ENCODE measurements at places on chromosomes 1 and 21.
A peak's percentile ranks its signal among the peaks of the same experiment; 100 is the strongest.

GRCh38 chr21:41678924-41679318 is 87.9 kb downstream of the RIPK4 start:
- DNase-seq, result peak; percentile 99

GRCh38 chr1:8059161-8059622 is 33.1 kb upstream of the ERRFI1 start:
- DNase-seq, result no peak

- peak; percentile 48 for DNase-seq
Observed at GRCh38 chr1:75265792-75266191, 131.6 kb downstream of the LHX8 start.

DNA sequence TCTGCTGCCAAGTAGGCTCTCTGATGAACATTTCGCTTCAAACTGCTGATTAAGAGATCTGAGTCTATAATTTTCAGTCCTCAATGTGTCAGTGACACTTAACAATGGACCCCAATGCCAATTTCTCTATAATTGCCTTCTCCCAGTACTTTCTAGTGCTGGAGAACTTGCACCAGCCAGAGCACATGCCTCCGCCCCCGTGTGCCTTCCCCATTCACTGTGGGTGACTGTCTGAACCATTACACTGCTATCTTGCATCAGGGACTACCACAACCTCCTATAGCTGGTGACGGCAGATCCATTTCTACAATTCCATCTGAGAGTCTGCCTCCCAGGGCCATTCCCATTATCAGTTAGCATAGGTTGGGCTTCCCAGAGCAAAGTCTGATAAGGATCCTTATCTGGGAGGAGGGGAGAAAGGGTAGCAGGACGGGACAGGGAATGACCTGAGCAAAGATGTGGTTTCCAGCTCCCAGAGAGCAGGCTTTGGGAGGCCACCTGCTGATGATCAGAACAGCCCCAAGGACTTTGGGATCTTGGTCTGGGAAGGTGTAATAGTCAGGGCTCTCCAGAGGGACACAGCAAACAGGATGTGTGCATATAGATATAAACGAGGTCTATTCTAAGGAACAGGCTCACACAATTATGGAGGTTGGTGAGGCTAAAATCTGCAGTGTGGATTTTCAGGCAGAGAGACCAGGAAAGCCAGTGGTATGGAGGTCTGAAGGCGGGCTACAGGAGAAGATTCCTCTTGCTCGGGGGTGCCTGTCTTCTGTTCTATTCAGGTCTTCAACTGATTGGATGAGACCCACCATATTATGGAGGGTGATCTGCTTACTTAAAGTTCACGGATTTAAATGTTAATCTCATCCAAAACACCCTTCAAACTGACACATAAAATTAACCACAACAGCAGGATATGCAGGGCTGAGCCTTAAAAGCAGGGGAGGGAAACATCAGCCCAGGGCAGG is 238.2 kb downstream of the PTPRU start:
- DNase-seq, result no peak

DNA sequence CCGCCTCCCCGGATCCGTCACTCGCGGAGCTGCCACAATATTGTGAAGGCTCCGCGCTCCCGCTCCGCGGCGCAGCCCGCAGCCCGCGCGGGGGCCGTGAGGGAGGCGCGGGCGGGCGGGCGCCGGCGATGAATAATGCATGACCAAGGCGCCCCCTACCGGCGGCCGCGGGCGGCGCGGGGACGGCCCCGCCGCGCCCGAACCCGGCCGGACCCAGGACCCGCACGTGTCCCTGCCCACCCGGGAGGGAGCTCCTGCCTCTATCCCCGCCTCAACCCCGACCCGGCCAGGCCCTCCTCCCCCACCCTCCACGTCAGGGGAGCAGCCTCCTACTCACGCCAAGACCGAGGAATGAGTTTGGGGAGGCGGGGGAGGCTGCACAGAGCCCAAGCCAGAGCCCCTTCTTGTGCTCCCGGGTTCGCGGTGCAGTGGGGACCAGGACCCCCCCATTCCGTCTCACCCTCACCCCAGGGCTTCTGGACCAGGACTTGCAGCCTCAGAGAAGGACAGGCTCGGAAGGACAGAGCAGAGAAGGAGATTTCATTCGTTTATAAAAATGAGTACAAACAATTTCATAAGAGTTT is 70.8 kb upstream of the CASZ1 start:
- no peak for DNase-seq

DNA sequence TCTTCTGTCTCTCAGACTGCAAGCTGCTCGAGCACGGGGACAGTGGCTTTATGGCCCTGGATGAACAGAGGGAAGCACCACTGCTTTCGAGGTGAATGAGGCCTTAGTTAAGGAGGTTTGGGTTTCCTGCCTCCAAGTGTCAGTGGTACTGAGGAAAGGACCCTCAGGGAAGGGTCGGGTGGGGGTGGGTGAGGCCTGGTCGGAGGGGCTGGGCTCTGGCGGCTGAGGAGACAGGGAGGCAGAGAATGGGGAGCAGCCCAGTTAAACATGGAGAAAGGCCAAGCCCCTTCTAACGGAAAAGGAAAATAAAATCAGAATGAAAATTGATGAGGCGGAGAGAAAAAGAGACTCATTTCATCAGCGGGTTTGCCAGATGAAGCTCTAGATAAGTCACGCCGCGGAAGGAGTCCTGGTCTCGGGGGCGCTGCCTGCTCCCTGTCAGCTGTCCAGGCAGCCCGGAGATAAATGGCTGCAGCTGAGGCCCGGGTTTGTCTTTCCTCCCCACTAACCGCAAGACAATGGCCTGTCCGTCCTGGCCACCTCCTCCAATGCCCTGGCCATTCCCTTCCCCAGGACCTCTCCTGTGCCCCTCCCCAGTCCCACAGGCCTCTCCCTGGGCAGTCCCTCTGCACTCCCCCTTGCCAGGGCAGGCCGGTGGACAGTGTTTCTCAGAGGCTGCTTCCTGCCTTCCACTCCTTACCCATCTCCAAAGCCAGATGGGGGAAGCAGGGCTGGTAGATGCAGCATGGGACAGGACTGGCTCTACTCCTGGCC is 55.2 kb downstream of the LRRN2 start:
- no peak for DNase-seq

DNA sequence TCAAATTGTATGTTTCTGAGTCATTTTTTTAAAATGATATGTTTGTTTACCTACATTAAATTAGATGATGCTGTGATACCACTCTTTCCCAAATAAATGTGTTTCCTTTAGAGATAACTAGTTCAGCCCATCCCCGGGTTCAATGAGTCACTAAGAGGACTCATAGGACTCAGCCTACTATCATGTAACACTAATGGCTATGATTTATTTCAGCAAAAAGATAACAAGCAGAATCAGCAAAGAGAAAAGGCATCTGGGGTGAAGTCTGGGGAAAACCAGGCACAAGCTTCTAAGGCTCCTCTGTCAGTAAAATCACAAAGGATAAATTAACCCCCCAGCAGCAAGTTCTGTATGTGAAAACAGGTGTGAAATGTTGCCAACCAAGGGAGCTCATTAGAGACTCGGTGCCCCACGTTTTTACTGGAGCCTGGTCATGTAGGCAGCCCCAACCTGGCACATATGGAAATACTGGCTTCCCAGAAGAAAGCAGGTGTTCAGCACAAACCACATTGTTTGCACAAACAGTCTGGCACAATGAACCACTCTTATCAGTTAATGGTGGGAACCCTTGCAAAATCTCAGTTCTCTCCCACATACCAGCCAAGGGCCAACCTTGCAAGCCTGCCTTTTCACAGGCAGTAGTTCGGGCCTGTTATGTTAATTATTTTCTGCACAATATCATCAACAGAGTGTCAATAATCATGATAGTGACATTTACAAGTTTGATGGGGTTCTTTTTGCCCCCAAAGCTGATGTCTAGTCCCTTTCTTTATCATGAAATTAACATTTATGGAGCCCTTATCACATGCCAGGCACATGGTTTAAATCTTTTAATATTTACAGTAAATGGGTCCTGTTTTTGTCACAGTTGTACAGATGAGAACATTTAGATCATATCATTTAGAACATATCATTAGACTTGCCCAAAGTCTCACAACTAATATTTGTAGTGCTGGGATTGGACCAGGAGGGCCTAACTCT is 23.1 kb upstream of the CNN3 start:
- DNase-seq, result no peak

- peak; percentile 93 for DNase-seq
Observed at GRCh38 chr1:41387667-41388091, 26.4 kb downstream of the FOXO6 start.

GRCh38 chr1:23779826-23780371 is 1.7 kb downstream of the PITHD1 start:
- DNase-seq, result no peak

DNA sequence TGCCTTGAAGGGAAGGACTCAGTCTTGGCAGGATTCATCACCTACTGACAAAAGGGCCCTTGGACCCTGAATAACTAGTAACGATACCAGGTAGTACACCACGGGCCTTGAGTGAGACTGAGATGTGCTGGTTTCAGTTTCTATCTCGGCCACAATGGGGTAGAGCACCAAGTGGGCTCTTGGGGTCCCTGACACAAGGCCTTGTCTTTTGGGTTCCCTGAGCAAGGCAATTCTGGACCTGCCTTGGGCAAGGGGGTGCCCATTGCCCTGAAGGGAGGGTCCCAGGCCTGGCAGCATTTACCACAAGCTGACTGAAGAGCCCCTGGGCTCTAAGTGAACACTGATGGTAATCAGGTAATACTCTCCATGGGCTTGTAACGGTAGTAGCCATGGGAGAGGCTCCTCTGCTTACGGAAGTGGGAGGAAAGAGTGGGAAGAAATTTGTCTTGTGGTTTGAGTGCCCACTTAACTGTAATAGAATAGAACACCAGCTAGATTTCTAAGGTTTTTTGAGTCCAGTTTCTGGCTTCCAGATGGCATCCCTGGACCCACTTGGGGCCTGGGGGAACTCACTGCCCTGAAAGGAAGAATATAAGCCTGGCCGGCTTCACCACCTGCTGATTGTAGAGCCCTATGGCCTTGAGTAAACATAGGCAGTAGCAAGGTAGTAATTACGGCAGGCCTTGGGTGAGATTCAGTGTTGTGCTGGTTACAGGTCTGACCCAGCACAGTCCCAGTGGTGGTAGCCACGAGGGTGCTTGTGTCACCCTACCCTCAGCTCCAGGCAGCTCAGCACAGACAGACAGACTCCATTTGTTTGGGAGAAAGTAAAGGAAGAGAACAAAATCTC is 58.5 kb downstream of the WDR4 start:
- DNase-seq, result no peak

DNA sequence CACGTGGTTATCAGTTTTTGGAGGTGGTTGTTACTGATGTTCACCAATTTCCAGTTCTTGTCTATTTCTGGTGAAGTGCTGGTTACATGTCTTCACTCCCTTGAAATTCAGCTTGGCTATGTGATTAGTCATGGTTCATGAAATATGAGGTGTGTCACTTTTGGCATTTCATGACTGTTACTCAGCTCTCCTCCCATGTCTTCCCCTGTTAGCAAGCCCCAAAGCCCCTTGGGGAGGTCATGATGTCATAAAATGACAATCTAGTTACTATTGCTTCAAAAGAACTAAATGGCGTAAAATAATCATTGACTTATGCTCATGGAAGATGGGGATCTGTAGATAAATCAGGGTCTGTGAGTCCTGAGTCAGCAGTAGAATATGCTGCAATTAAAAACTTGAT is 425.1 kb downstream of the SETD4 start:
- DNase-seq, result no peak

GRCh38 chr21:36069713-36070583 is at the start of gene CBR1:
CBR1 (plus strand) TSS chr21:36070024; CDS start chr21:36070116, 92 bp downstream.
- DNase-seq, result peak; percentile 52

GRCh38 chr21:35244514-35244913 is 195.4 kb upstream of the RUNX1 start:
- DNase-seq, result no peak

GRCh38 chr1:32991819-32992488 is 27.3 kb upstream of the RNF19B start:
- no peak for DNase-seq

DNA sequence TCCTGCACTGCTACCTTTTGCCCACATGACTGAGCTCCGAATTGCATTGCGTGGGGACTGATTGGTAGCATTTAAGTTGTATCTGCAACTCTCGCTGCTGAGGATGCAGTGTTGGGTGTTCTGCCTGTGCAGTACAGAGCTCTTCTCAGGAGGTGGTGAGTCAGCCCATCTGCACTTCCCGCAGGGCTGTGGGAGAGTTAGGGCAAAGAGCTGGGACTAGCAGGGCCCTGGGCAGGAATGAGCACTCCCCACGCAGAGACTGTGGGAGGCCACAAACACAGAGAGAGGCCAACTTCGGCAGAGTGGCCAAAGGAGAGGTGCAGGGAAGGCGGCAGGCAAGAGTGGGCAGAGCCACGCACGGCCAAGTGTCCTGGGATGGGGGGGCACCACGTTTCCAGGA is 244.7 kb downstream of the SIPA1L2 start:
- DNase-seq, result no peak

- no peak for DNase-seq
Observed at GRCh38 chr1:186244825-186245224, 130.2 kb downstream of the TPR start.

- no peak for DNase-seq
Observed at GRCh38 chr1:185808631-185809030, 74.4 kb downstream of the HMCN1 start.

DNA sequence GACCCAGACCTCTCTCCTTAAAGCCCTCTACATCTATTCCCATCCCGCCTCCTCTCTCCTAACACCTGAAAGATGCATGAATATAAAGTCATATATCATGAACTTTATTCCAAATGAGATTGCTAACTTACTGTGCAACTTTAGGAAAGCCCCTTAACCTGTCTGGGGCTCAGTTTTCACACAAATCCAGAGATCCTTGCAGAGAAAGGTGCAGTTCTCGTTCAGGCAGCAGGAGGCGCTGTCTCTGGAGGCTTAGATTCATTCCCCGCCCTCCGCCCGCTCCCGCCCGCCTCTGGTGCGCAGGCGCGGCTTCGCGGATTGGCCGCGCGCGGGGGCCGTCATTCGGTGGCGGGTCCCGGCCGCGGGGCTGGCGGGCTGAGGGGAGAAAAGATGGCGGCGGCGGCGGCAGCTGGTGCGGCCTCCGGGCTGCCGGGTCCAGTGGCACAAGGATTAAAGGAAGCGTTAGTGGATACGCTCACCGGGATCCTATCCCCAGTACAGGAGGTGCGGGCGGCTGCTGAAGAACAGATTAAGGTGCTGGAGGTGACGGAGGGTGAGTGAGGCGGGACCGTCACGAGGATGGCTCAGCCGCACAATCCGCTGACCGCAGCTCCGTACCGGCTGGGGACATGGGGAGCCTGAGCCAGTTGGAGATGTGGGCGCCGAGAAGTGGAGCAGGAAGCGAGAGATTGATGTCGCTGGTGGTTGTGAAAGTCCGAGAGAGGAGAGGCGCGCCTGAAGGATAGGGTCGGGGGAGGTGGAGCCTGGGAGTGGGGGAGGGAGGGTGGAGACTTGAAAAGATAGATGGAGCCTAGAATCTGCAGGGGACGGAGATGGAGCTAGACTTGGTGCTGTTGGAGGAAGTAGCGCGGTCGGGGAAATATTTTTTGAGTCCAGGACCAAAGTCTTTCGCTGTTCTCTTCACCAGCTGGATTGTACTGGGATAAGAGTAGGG is at the start of gene IPO9:
Gene IPO9 (plus strand): TSS at position 338 of the 955 bp plus-strand sequence. CDS start 53 bp downstream, at position 391.
- DNase-seq, result peak; percentile 98

Data from NT2/D1 (cell line).